ENCODE measurements at places on chromosomes 1 and 21.

DNA sequence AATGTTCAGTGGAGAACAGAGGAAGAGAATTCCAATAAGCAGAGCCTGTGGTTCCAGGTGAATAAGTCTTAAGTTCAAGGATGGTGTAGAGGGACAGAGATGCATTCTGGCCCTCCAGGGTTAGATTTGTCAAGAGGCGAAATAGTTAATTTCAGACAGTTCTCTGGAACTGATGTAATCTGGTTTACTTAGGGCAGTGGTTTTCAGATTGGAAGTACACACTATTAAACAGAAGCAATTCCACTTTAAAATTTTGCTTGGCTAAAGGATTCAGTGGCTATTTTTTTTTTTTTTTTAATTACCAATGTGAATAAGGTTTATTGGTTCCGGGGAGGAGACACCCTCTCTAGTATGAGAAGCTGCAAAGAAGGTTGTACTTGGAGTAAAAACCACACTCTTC, 25.3 kb upstream of the MYOCOS start:
- DNase-seq, result no peak

- DNase-seq, result no peak
Observed at GRCh38 chr1:44832056-44832705, 10.9 kb downstream of the PTCH2 start.

DNA sequence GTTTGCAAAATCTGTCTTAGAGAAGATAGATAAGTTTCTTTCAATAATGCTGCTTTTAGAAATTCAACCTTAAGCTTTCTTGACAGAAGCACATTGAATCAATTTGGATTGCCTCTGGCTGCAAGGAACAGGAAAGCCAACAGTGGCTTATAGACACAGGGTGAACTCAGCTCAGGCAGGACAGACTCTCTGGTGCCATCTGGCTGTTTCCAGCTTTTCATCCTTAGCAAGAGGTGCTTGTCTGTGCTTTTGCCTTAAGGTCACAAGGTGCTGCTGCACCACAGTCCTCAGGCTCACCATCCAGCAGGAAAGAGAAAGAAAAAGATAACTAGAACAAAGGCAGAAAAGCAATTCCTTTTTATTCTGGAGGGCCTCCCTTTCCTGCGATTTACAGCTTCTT, 93.7 kb upstream of the ETS2 start:
- DNase-seq, result no peak

DNA sequence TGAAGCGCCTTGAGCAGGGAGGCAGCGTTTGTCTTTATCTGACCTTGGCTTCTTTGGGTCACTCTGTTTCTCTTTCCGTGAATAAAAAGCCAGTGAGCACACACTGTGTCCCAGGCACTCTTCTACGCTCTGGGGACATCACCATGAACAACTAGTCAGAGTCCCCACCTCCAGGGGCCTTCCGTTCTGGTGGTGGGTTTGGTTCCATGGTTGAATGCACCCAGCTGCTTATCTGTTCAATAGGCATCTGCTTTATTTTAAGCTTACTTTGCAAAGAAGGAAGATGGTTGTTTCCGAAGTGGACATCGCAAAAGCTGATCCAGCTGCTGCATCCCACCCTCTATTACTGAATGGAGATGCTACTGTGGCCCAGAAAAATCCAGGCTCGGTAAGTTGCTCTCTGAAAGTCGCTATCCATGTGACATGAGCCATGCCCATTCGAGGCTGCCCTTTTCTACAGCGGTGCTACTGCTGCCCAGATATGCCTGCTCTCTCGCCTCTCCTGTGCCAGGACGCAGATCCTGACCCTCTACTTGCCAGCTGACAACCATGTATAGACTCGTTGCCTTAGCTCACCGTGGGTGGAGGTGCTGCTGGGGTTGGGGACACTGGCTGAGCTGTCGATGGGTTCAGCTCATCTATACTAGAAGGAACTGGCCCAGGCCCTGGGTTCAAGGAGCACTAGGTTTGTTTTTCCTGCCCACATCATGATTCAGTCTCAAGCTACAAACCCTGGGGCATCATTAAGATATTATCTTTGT, 5.9 kb downstream of the MX1 start:
- no peak for DNase-seq

DNA sequence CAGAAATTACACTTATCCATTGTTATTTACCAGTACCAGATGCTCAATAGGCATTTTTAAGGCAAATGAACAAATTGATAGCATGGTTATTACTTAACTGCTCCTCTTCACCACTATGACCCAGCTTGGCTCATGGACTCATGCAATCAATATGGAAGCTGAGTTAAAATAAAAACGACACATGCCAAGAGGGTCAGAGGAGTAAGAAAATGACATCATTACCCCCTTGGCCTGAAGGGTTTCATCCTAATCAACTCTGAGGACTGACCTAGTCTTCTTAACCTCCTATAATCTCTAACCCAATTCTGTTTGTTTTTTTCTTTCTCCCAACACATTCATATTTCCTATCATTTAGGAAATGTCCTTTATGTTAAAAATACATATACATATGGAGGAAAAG, 41.6 kb downstream of the IRF2BP2 start:
- DNase-seq, result no peak

DNA sequence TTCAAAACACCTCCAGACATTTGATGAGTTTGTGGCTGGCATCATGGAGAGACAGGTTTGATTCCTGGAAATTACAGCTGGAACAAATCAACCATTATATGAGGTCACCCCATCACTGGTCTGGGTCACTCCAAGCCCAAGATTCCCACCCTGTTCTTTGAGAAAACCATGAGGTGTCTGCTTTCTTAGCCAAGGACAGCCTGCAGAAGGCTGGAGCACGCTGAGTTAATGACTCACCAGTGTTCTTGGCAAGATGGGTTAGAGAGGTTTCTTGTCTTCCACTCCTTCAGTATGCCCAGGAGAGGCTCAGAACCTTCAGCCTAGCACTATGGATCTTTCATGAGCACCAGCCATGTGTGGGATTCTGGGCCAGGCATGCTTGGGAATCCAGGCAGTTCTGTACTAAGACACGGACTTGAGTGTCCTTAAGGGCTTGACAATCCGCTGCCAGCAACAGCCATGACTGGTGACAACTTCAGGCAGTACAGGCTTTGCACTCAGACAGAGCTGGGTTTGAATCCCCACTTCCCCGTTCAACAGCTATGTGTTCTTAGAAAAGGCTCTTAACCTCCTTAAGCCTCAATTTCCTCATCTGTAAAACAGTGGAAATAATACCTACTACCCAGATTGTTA, 43.9 kb downstream of the GRHL3 start:
- peak; percentile 23 for DNase-seq

DNA sequence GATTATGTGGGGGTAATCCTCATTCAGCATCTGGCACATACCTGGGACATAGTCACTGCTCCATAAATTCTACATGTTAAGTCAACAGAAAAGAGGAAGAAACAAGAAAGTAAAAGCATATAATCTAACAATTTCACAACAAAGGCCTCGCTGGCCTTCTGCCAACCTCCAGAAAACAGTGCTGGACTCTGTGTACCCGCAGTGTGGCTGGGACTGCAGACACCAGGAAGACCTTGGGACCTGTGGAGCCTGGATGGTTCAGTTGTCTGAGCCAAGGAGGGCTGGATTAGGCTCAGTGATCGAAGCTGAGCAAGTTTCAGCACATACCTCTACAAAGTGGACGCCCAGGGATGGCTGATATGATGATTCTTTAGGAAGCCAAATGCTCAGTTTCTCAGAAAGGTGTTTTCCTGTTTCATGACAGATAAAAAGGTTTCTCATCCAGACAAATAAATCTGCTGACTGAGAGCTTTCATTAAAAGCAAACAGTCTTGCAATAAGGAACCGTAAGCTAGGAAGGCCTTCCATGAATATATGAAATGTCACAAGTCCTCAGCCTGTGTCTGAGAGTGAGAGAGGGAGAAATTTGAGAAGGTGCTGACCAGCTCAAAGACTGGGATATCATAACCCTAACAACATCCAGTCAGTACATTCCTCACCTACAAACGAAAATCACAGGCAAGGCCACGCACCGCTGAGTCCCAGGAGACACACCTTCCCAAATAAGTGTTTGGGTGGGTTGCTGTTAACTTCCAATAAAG, 48.4 kb downstream of the CAPZB start:
- no peak for DNase-seq

- no peak for DNase-seq
Observed at GRCh38 chr1:101438359-101438758, 201.5 kb downstream of the S1PR1 start.

GRCh38 chr1:17874710-17875109, 119.6 kb downstream of the ACTL8 start:
- DNase-seq, result no peak

DNA sequence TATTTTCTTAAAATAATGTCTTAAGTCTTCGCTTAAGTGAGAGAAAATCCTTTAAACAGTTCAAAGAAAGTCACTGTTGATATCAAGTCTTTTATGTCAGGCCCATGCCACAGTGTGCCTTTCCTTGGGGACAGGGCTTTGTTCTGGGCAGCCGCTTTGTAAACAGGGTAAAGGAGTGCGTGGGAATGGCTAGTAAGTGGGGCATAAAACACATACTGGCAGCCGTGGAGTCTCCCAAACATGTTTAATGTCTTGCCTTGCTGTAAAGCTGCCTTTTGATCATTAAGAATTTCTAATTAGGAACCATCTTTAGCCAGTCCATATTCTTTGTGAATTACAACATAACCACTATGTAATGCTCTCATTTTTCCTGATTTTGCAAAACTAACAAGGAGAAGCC, 99.7 kb downstream of the PHTF1 start:
- DNase-seq, result no peak

GRCh38 chr1:151048645-151049032, 1.1 kb downstream of the C1orf56 start:
- DNase-seq, result no peak

DNA sequence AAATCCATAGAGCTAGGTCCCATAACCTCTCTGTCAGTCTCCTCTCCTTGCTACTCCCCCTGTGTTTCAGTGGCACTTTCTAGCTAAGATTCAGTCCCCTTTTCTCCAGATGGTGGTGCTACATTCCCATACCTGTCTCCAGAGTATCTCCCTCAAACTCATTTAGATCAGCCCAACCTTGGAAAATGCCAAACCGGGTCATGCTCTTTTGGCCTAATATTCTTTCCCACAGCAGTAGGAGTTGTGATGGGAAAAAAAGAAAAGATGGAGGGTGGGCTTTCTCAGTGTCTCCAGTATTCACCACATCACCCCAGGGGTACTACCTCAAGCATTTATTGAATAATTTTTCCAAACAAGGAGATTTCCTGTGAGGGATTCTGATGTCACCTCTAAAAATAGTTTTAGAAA, 3.2 kb upstream of the RXFP4 start:
- DNase-seq, result no peak

DNA sequence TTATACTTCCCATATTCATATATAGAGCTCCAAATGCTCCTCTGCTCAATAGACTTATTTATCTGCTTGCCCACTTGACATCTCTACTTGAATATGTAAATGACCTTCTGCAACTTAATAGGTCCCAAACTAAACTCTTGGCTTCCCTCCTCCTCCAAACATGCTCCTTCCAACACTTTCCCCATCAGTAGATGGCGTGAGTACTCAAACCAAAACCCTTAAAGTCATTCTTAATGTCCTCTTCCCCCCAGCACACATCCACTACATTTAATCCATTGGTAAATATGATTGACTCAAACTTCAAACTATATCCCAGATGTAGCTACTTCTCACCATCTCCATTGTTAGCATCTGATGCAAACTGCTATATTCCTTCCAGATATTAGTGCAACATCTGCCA, 48.5 kb upstream of the PBX1 start:
- DNase-seq, result no peak

DNA sequence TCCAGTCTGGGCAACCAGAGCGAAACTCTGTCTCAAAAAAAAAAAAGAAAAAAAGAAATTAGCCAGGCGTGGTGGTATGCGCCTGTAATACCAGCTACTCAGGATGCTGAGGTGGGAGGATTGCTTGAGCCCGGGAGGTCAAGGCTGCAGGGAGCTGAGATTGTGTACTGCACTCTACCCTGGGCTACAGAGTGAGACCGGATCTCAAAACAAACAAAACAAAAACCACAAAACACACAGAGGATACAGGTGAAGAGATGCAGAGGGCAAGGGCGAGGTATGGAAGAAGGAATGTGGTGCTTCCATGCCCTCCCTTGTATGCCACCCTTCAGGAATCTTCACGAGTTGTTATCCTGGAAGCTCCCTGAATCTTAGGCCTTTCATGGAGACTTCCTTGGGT, 68.5 kb downstream of the NDUFS5 start:
- DNase-seq, result no peak

- DNase-seq, result no peak
Observed at GRCh38 chr1:107965110-107965991, at the start of gene VAV3. VAV3 (minus strand) TSS chr1:107965180; CDS start chr1:107964869, 311 bp downstream.

- DNase-seq, result no peak
Observed at GRCh38 chr1:60448850-60449249, 375.3 kb upstream of the C1orf87 start.

DNA sequence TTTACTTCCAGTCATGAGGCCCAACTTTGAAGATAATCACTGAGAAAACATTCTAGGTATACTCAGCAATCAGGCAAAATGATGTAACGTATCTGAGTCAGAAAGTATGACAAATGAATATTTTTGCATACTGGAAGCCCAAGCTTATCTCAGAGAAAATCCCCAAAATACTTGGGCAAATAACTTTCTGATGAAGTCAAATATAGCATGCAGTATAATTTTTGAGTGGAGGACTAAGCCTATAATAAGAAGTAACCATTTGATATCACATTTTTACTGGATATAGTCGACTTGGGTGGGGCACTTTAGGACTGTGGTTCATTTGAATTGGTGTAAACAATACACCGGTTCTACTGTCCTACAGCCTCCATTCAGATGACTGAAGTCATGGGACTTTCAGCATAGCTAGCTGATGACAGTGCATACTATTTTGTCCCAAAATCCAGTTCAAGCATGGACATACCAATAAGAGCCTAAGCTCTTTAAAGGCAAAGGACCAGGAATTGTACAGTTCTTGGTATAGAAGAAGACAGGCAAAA, 2.3 kb upstream of the GADD45A start:
- DNase-seq, result peak; percentile 77

DNA sequence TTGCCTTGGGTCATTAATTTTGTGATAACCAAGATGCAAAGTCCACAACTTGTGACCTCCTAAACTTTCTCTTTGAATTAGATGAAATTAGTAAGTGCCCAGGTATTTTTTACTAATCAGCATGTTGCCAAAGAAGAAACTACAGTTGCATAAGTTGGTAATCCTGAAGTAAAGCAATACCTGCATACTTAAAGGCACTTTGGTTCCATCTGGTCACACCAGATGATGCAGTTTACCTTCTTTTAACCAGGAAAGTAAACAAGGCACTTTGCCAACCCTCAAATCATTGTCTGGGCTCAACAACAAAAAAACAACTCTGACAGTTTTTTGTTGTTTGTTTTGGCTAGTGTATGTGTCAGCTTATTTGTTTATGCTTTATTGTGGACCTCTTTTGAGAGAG, 55.5 kb upstream of the DYNLT5 start:
- no peak for DNase-seq

DNA sequence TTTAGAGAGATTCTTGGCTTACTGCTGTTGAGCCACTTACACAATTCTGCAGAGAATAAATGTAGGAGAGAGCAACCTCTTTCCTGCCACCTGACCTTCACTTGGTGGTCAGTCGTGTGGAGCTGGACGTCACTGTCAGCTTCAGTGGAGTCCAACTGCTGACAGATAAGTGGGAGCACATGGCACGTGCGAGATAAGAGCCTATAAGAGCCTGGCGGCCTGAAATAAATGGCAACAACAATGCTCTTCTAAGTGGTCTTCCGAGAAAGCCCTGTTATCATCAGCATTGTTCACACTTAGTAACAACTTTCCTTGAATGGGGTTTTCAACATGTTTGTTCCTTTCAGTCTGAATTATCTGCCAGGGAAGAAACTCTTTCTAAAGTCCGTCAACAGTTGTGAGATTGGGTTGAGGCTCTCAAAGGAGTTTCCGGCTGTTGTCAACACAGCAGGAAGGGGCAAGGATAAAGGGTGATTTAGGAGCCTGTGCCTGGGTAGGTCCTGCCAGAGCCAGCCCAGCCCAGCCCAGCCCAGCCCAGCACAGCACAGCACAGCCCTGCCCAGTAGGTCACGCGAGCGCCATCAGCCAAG, 57.2 kb upstream of the RUNX1 start:
- DNase-seq, result no peak
